ENCODE measurements at places on chromosomes 13 and 19. TPM values are rescaled to one million over a fixed set of nuclear protein-coding genes. Genes with fewer than 3 reads are reported as not detected.

DNA sequence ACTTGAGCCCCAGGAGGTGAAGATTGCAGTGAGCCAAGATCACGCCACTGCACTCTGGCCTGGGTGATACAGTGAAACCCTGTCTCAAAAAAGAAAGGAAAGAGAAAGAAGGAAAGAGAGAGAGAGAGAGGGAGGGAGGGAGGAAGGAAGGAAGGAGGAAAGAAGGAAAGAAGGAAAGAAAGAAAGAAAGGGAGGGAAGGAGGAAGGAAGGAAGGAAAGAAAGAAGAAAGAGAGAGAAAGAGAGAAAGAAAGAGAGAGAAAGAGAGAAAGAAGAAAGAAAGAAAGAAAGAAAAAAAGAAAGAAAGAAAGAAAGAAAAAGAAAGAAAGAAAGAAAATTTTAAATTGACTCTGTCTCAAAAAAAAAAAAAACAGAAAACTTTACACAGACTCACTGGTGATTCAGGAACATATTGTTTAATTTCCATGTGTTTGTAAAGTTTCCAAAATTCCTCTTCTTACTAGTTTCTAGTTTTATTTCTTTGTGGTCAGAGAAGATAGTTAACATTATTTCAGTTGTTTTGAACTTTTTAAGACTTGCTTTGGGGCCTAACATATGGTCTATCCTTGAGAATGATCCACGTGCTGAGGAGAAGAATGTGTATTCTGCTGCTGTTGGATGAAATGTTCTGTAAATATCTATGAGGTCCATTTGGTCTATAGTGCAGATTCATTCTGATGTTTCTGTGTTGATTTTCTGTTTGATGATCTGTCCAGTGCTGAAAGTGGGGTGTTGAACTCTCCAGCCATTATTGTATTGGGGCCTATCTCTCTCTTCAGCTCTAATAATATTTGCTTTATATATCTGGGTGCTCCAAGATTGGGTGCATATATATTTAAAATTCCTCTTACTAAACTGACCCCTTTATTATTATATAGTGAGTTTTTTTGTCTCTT lies 204.4 kb upstream of the SERP2 start:
- H3K27me3 ChIP-seq, result no peaks in the 10 kb centered on the region
- no peaks in the 10 kb centered on the region for H3K4me1 ChIP-seq
- no peak overlapping the region for H3K4me3 ChIP-seq
- DNase-seq, result no peak
- H3K36me3 ChIP-seq, result no peaks in the 10 kb centered on the region

- no peak overlapping the region for H3K27ac ChIP-seq
- H3K4me3 ChIP-seq, result no peak overlapping the region
Observed at GRCh38 chr13:110045202-110045601, 258.8 kb upstream of the IRS2 start.

- H3K27ac ChIP-seq, result no peak overlapping the region
- no peak for DNase-seq
- H3K4me1 ChIP-seq, result no peaks in the 10 kb centered on the region
- H3K4me3 ChIP-seq, result no peak overlapping the region
Observed at GRCh38 chr19:32230441-32230840, 115.0 kb upstream of the ZNF507 start.

GRCh38 chr19:40216777-40217026 lies 1.5 kb downstream of the TTC9B start:
- no peak for DNase-seq
- H3K27me3 ChIP-seq, result no peaks in the 10 kb centered on the region
- no peak overlapping the region for H3K4me3 ChIP-seq
- no peaks in the 10 kb centered on the region for H3K36me3 ChIP-seq

GRCh38 chr19:54422136-54422535 lies 6.9 kb downstream of the TTYH1 start:
- no peak for DNase-seq
- H3K4me1 ChIP-seq, result peaks cover 8% of the 10 kb centered on the region
- H3K4me3 ChIP-seq, result no peak overlapping the region
- no peaks in the 10 kb centered on the region for H3K36me3 ChIP-seq
- H3K27me3 ChIP-seq, result no peaks in the 10 kb centered on the region

DNA sequence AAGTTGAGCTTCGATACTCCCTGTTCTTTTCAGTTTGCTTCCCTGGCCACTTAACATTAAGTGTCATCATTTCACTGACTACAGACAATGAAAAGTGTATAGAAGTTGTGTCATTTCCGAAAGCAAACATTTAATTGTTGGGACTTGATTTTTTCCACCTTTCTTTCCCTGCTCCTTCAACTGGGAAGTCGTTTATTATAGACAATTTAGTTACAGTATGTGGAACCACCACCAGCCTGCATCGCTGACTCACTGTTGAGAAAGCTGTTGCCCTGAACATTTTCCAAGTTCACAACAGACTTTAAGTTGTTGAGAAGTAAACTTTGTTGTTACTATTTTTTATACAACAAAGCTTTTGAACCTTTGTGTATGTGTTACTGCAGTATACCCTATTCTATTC lies 788.4 kb upstream of the PRR20A start:
- no peaks in the 10 kb centered on the region for H3K36me3 ChIP-seq
- H3K27ac ChIP-seq, result no peak overlapping the region
- H3K27me3 ChIP-seq, result no peaks in the 10 kb centered on the region
- DNase-seq, result no peak
- no peaks in the 10 kb centered on the region for H3K4me1 ChIP-seq
- no peak overlapping the region for H3K4me3 ChIP-seq

- H3K4me1 ChIP-seq, result peaks cover 3% of the 10 kb centered on the region
- DNase-seq, result no peak
- no peak overlapping the region for H3K27ac ChIP-seq
- H3K4me3 ChIP-seq, result no peak overlapping the region
Observed at GRCh38 chr13:23516702-23517101, 53.5 kb upstream of the TNFRSF19 start.

GRCh38 chr19:13151605-13152355 lies 1.6 kb downstream of the IER2 start:
- no peaks in the 10 kb centered on the region for H3K27me3 ChIP-seq
- no peaks in the 10 kb centered on the region for H3K36me3 ChIP-seq
- peaks cover 14% of the 10 kb centered on the region for H3K4me1 ChIP-seq
- H3K27ac ChIP-seq, result peak overlapping the region; percentile 97

- peaks cover 30% of the 10 kb centered on the region for H3K36me3 ChIP-seq
- no peak overlapping the region for H3K27ac ChIP-seq
- H3K27me3 ChIP-seq, result no peaks in the 10 kb centered on the region
- H3K4me3 ChIP-seq, result no peak overlapping the region
- DNase-seq, result no peak
- H3K4me1 ChIP-seq, result no peaks in the 10 kb centered on the region
Observed at GRCh38 chr19:6833166-6833790, 54.1 kb upstream of the ADGRE1 start.

DNA sequence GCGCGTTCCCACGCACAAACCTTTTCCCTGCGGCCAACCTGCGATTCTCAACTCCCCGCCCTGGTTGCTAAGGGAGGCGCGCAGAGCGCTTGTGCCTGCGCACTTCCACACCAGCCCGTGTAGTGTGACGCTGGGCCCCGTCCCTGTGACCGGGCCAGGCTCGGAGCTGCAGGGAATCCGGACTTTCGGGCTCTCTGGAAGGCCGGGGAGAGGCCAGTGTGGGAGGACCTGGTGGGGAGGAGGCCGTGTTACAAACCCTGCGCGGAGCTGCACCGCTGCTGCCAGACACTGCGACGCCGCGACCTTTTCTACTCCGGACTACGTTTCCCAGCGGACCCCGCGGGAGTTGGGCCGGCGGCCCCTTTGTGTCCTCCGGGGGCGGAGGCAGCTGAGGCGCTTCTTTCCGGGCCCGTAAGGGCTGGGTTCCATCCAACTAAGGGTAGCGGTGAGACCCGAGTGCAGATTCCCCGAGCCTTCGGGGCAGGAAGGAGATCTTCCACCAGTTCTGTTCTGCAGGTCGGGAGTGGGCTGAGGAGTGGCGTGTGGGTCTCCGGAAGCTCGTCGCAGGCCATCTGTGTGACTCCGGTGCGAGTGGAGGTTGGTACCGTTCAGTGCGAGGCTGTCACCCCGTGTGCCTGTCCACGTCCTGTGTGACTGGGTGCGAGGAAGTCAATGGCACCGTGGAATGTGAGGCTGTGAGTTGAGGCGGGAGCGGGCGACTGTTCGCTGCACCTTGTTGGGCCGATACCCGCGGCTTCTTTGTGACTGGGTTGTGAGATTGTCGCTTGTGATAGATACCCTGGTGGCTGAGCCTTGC lies at the start of gene ZNF570:
ZNF570 (plus strand) TSS at position 396 of the 817 bp plus-strand sequence. CDS start 999 bp downstream, outside the sequence.
- H3K27me3 ChIP-seq, result no peaks in the 10 kb centered on the region
- peak within 1 kb of the TSS; percentile 84 for H3K4me3 ChIP-seq
- peaks cover 4% of the 10 kb centered on the region for H3K4me1 ChIP-seq
- DNase-seq, result peak; percentile 44
- H3K36me3 ChIP-seq, result no peaks in the 10 kb centered on the region

DNA sequence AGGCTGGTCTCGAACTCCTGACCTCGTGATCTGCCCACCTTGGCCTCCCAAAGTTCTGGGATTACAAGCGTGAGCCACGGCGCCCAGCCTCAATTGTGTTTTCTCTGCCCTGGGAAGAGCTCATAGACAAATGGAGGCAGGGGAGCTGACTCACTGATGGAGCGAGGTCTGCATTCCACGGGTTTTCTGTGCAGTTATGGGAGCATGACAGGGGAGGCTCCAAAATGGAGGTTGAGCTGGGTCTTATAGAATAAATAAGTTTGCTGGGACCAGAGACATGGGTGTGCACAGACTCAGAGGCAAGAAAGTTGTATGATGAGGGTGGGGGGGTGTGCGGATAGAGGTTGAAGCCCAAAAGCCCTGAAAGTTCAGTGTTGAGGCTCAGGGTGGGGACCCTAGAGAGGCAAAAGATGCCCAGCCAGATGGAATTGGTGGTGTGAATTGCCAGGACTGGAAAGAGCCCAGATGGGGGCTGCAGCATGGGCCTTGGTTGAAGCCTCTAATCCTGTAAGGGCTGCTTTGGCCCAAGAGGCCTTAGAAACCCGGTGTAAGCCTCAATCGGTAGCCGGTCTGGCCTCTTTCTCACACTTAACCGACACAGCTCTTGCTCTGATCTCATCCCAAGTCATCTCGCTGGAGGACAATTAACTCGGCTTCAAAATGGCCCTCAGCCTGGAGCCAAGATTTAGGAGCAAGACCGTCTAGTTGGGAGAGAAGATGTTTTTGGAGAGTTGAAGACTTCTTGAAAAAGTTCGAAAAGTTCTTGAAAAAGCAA lies 1.9 kb downstream of the TPM4 start:
- H3K27ac ChIP-seq, result peak overlapping the region; percentile 99

GRCh38 chr19:45075301-45076028 lies 813 bp downstream of the ZNF296 start:
- H3K27me3 ChIP-seq, result no peaks in the 10 kb centered on the region
- H3K4me3 ChIP-seq, result peak overlapping the region; percentile 100
- peak overlapping the region; percentile 87 for H3K27ac ChIP-seq

DNA sequence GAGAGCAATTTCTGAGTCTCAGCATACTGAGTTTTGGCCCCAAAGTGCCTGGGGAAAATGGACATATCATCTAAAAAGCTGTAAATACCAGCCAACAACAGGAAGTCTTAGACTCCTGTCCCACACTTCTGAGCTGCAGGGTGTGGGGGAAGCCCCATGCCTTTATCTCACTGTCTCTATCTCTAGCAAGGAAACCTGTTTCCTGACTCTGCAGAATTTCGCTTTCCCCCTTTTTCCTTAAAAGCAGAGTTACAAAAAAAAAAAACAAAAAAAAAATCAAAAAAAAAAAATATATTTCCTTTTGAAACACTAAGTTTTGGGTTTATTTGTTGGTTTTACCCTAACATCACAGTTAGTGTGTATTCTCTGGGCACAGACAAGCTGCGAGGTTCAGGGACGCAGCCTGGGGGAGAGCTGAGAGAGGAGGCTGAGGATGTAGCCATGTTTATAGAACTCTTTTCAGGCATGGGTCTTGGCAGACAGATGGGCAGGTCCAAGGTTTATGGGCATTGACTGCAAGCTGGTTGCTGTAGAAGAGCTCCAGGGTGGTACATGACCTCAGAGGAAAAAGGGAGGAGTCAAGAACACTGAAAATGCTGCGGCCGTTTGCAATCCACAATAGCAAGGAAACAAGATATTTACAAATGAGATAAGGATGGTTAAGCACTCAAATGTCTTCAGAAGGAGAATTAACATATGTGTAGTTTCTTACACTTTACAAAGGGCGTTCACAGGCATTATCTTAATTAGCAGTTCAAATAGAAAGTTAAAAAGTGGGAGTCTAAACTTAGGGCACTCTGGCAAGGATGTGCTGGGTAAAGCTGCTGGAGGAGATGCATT lies 4.9 kb downstream of the MBNL2 start:
- H3K36me3 ChIP-seq, result no peaks in the 10 kb centered on the region
- peak overlapping the region; percentile 22 for H3K27ac ChIP-seq
- H3K27me3 ChIP-seq, result no peaks in the 10 kb centered on the region
- DNase-seq, result no peak
- H3K4me3 ChIP-seq, result peak overlapping the region; percentile 35

GRCh38 chr13:94776956-94777355 lies 64.6 kb upstream of the SOX21 start:
- DNase-seq, result no peak
- H3K27me3 ChIP-seq, result no peaks in the 10 kb centered on the region
- H3K36me3 ChIP-seq, result no peaks in the 10 kb centered on the region

DNA sequence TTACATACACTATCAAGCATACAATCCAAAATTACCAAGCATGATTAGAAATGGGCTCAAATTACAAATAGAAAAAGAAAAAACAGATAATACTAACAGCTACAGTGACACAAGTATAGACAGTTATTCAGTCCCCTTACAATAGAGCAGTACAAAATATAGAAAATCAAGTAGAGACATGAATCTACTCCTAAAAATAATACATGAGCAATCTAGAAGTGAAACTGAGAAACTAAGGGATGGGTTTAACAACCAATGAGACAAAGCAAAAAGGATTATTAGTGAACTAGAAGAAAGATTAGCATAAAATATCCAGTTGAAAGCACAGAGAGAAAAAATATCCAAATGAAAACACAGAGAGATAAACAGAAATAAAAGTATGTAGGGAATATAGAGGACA lies 426.7 kb downstream of the TBC1D4 start:
- no peaks in the 10 kb centered on the region for H3K36me3 ChIP-seq
- DNase-seq, result no peak
- H3K27me3 ChIP-seq, result peaks cover 2% of the 10 kb centered on the region
- no peak overlapping the region for H3K27ac ChIP-seq
- no peak overlapping the region for H3K4me3 ChIP-seq

- no peaks in the 10 kb centered on the region for H3K27me3 ChIP-seq
- peaks cover 30% of the 10 kb centered on the region for H3K4me1 ChIP-seq
- no peak for DNase-seq
- H3K36me3 ChIP-seq, result no peaks in the 10 kb centered on the region
Observed at GRCh38 chr19:18429717-18430416, 8.1 kb downstream of the ISYNA1 start.

ZNF100 gene
- total RNA-seq, result 14.6 TPM

NLRP9 gene
- not detected for total RNA-seq

ACER1 gene
- not detected for total RNA-seq

CASP14 gene
- total RNA-seq, result 0.11 TPM

MTUS2 gene
- total RNA-seq, result not detected

FXYD1 gene
- total RNA-seq, result 1.2 TPM
